ENCODE measurements at places on chromosomes 16 and 17. TPM values are rescaled to one million over a fixed set of nuclear protein-coding genes. Genes with fewer than 3 reads are reported as not detected.

LLGL1 gene
- total RNA-seq: 57.6 TPM

HEATR3 gene
- total RNA-seq: 14.3 TPM

DNA sequence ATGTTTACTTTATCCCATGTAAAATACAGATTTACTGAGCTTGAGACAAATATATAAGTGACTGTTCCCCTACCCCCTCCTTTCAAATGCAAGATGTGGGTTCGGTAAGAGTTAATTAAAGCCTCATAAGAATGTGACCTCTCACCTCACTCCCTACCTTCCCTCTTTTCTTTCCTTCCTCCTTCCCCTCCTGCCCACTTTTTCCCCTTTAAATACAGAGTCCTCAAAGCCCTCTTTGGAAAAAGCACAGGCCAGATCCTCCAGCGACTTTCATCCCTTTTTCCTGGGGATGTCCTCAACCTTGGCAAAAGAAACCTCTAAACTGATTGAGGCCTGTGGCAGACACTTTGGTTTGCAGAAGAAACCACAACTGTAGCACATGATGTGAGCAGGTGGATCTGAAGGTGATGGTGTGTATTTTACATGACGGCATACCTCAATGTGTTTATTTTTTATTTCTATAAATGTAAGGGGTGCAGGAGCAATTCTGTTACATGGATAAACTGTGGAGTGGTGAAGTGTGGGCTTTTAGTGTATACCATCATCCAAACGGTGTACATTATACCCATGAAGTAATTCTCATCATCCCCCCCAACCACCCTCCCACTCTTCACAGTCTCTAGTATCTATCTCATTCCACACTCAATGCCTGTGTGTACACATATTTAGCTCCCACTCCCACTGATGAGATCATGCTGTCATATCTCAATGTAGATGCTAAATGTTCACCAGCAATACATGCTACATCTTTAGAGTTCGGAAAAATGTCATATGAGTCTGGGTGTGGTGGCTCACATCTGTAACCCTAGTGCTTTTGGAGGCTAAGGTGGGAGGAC, 77.7 kb downstream of the XYLT1 start:
- DNase-seq: no peak

DNA sequence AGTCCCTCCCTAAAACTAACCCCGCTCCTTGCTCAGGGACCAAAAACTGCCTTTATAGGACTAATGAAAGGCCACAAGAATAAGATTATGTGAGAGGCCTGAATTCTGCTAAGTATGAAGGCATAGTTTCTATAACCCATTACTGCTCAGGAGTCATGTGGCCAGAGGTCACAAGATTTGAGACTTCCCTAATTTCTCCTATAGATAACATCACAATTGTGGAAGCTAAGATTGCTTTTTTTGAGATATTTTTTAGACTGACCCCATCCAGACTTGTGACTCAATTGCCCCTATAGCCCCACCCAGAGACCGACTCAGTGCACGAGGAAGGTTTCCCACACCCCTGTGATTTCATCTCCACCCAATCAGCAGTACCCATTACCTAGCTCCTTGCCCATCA, 504.1 kb upstream of the GOT2 start:
- DNase-seq: no peak

DNA sequence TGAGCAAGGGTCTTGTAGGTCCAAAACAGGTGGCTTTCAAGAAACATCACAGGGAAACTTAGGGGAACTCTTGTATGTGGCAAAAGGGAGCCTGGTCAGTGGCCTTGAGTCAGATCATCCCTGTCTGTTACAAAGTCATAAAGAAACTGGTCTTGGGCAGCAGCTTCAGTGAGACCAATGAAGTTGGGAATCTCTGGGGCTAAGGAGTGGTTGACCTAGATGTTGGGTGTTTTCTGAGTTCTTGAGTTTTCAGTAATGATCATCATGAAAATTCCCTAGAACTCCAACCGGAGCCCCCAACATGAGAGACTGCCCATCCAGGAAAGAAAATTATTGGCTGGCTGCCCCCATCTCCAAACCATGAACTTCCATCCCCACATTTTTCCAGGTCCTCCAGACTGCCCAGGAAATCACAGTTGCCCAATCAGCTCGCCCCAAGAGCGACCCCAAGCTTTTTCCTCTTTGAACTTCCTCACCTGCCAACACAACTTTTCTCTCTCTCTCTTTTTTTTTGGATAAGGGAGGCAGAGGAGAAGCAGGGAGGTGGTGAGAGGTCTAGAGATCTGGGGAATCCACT, 3.9 kb downstream of the CCR7 start:
- no peak for DNase-seq

DNA sequence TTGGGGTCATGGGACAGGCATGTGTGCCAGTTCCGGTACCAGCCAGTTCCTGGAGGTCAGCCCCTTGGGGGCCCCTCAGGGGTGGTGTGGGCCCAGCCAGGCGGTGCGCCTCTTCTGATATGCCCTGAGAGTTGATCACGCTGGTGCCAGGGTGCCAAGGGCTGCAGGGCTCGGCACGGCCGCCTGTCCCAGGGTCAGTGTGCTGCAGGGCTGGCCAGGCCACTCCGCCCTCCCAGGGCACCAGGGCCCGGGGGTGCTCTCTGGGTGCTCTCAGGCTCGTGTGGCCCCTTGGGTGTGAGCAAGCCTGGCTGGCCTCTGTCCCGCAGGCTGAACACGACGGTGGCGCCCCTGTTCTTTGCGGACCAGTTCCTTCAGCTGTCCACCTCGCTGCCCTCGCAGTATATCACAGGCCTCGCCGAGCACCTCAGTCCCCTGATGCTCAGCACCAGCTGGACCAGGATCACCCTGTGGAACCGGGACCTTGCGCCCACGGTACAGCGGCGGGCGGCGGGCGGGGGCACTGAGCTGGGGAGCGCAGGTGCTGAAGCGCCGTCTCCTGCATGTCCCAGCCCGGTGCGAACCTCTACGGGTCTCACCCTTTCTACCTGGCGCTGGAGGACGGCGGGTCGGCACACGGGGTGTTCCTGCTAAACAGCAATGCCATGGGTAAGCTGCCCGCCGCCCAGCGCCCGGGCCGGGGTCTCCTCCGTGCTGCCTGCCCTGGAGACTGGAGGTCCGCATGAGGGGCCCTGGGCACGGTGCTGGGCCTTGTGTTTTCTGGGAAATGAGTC, 6.0 kb downstream of the GAA start:
- no peak for DNase-seq

DNA sequence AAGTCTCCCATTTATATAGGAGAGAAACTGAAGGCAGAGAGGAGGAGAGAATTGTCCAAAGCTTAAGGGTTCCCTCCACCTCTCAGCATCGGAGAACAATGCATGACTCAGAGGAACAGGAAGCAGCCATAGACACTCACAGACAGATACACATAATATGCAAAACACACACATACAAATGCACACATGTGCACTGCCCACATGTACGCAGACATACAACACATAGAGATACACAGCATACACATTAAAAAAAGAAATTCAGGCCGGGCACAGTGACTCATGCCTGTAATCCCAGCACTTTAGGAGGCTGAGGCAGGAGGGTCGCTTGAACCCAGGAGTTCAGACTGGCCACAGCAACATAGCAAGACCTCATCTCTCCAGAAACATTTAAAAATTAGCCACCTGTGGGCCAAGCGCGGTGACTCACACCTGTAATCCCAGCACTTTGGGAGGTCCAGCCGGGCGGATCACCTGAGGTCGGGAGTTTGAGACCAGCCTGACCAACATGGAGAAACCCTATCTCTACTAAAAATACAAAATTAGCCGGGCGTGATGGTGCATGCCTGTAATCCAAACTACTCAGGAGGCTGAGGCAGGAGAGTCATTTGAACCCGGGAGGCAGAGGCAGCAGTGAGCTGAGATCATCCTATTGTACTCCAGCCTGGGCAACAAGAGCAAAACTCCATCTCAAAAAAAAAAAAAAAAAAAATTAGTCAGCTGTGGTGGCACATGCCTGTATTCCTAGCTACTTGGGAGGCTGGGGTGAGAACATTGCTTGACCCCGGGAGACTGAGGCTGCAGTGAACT, 11.3 kb downstream of the ERAL1 start:
- DNase-seq: no peak
